Activated CD8-positive, alpha-beta memory T cell treated with anti-CD3 and anti-CD28 coated beads, Interleukin-2, amount 10 ng/mL, durations not matched to agents 7 days and 5 days (primary cell): ENCODE measurements at places on chromosomes 5 and 9.

- DNase-seq: no peak
These were observed 116.6 kb downstream of the CDH12 start for GRCh38 chr5:22736443-22737003.

DNA sequence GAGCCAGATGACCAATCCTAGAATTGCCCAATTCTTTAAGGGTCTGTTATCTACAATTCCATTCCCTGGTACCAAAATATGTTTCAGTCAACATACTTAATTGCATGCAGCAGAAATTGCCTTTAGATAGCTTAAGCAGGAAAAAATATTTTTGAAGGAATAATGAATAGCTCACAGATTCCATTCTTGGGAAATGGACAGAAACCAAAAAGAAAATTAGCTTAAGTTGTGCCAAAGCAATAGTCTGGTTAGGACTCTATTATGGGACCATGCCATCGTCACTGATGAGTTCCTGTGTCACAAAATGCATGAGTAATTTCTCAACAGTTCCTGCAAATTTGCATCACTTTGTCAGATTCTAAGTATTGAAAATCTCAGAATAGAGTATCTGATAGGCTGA is 12.3 kb downstream of the ACTBL2 start:
- DNase-seq: no peak

DNA sequence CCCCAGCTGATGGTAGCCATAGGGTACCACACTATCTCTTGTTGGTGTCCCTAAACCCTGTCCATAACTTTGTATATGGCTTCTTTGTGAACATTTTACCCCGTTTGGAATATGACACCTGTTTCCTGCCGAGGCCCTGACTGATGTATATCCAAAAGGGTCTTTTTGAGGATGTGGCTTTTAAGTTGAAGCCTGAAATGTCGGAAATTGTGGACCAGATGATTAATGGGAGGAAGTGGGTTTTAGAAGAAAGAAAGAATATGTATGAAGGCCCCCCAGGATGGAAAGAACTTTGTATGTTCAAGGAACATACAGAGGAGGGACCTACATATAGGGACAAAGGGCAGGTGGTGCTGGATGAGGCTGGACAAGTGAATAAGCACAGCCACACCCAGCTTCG is 16.7 kb upstream of the TNFSF8 start:
- DNase-seq: no peak

GRCh38 chr5:59437176-59437575 is 456.4 kb downstream of the PDE4D start:
- DNase-seq: no peak

DNA sequence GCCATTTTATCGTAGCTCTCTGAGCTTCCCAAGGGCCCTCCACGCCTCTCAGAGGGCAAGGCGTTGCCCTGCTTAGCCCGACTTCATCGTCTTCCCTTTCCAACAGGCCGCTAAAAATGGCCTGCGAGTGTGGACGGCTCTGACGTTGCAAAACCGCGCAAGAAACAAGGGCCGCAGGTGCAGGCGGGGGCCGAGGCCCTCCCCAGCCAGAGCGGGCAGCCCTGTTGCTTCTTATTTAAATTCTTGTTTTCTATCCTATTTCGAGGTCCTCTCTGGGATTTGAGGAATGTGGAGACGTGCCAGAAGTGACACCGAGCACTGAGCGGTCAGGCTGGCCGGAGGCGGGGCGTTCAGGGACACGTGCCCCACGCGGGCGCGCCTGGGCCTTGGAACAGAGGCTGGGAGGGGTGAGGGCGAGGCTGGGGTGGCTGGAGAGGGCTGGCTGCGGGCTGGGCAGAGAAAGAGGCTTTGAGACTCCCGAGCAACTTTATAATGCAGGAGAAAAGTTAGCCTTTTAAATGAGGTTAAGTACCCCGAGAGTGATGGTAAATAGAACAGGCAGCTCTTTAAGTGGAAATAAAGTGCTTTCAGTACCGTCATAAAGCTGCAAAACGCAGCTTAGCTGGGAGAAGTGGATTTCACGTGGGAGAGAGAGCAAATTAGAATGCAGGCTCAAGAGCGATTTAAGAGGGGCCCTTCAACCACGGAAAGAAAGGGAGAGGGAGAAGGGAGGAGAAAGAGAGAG is 243.6 kb downstream of the AUH start:
- no peak for DNase-seq

DNA sequence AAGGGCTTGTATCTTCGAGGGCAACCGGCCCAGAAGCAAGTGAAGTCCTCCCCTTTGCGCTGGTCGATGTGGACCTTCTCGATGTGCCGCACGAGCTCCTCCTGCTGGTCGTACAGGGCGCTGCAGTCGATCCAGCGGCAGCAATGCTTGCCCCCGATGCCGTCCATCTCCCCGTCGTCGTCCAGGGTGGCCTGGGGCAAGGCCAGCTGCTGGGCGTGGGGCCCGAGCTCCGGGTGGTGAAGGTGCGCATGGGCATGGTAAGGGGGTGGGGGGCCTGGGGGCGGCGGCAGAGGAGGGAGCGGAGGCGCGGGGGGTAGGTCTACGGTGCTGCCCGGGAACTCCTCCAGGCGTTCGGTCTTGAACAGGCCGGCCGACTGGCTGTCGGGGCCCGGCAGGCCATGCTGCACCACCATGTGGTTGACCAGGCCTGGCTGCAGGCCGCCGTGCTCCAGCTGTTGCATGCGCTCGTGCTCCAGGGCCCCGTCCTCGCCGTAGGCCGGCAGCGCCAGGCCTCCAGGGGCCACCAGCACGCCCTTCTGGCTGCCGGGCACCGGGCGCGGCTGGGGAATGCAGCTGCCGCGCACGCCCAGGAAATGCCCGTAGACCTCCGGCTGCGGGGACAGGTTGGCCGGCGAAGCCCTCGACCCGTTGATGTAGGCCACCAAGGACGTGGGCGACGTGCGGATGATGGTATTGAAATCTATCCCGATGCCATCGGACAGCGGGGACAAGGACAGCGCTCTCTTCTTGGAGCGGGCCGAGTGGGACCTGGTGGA is 181.8 kb downstream of the GLIS3 start:
- peak; percentile 65 for DNase-seq

DNA sequence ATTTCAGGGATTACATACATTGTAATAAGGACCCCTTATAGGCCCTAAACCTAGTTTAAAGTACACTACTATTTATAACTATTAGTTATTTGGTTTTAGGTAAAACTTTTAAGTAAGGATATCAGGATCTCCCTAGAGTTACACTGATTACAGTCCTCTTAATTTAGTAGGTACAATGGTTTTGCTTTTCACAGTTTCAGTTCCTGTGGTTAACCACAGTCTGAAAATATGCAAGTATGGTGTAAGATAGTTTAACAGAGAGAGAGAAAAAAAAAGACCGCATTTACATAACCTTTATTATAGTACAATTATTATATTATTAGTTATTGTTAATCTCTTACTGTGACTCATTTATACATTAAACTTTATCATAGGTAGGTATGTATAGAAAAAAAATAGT is 725.3 kb upstream of the PTPRD start:
- no peak for DNase-seq

DNA sequence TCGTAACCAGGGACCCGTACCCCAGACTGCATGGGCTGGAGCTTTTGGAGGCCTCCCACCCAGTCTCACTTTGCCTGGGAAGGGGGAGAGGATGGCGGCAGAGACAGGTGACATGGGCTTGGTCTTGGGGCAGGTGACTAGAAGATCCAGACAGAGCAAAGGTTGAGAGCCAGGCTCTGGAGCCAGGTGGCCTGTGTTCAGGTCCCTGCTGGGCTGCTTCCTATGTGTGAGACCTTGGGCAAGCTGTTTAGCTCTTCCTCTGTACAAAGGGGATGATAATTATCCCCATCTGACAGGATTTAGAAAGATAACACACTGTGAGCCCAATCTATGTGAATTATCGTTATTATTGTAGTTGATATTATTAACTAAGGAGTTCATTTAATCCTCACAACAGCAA is 16.1 kb upstream of the NDST1 start:
- no peak for DNase-seq

- no peak for DNase-seq
These were observed 5.3 kb upstream of the RXRA start for GRCh38 chr9:134320868-134321471.

GRCh38 chr9:37747271-37747753 is 6.3 kb upstream of the TRMT10B start:
- DNase-seq: peak; percentile 71

DNA sequence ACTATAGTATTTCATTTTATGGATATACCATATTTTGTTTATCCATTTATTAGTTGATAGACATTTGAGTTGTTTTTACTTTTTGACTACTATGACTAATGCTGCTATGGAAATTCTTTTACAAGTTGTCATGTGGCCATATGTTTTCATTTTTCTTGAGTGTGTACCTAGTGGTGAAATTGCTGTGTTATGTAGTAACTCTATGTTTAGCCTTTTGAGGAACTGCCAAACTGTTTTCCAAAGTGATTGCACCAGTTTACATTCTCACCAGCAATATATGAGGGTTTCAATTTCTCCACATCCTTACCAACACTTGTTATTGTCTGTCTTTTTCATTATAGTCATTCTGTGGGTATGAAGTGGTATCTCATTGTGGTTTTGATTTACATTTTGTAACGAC is 75.4 kb downstream of the GRIA1 start:
- DNase-seq: no peak

DNA sequence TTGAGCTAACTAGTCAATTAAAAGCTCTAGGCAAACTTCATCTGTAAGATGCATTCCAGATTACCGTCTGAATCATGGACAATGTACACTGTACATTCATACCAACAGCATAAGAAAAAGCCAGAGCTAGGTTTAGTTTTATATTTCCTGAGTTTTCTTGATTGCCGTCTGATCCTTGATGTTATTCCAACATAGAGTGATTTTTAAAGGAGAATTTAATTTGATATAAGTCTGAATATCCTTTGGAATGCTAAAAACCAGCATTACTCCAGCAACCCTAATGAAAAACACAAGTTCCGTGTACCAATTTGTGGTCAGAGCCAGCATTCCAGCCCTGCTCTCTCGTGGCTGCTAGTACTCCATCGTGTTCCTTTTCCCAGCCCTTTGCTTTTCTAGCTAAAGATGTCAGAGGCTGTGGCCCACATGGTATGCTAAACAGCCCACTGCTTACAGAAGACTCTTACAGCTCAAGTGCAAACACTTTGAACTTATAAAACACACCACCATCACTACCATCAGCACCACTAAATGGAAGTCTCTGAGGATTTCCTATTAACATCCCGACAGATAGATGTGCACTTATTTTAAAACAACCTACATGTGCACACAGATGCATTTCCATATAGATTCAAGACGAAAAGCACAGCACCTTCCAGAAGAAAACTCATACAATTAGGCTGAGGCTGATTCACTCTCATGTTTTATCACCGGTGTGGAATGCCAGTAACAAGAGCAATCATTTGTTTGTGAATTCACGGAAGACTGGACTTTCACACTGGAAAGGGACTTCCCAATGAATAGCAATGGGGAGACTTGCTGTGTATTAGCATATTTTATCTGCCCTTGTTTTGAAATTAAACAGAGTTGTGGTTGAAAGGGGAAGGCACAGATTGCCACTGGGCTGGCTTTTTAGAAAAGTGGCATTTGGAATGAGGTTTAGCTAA is 246.9 kb upstream of the GAS1 start:
- DNase-seq: no peak

GRCh38 chr5:178839319-178839704 is 20.4 kb upstream of the ZNF354B start:
- peak; percentile 44 for DNase-seq

DNA sequence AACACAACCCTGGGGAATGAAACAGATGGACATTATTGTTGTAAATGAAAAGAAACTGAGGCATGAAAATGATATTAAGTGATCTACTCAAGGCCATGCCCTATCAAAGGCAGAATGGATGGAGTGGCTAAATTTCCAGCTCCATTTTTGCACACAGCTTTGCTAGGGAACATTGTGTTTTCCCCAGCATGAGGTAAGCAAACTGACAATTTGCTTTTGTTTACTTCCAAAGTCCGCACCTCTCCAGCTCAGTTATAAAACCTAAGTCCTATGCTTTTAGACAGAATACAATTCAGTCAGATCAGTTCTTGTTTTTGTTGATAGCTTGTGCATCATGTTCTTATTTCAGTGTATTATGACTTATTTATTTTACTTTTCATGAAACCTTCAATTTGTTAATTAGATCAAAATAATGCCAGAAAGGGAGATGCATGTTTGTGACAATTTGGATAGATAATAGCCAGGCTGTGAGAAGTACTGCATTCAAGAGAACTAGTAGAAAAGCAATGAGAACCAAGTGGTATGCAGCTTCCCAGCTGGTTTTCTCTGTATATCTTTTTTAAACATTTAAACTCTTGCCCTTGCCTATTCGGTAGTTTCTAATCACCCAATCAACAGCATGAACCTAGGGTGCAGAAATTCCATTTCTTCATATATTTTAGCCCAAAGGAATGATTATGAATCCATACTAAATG is 380.8 kb downstream of the SPATA31D1 start:
- DNase-seq: no peak

DNA sequence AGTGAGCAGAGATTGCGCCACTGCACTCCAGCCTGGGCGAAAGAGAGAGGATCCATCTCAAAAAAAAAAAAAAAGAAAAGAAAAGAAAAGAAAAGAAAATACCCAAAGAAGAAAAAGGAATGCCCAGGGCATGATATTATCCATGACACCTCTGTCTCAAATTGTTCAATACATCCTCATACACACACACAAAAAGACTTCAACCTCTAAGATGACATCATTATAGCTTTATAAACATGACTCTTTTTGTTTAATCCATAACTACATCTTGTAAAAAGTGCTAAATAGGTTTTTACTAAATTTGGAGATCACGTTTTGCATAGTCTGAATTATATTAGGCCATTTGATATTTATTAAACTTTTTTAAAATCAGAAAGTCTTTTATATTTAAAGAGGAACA is 33.1 kb downstream of the ANKRD31 start:
- DNase-seq: no peak

DNA sequence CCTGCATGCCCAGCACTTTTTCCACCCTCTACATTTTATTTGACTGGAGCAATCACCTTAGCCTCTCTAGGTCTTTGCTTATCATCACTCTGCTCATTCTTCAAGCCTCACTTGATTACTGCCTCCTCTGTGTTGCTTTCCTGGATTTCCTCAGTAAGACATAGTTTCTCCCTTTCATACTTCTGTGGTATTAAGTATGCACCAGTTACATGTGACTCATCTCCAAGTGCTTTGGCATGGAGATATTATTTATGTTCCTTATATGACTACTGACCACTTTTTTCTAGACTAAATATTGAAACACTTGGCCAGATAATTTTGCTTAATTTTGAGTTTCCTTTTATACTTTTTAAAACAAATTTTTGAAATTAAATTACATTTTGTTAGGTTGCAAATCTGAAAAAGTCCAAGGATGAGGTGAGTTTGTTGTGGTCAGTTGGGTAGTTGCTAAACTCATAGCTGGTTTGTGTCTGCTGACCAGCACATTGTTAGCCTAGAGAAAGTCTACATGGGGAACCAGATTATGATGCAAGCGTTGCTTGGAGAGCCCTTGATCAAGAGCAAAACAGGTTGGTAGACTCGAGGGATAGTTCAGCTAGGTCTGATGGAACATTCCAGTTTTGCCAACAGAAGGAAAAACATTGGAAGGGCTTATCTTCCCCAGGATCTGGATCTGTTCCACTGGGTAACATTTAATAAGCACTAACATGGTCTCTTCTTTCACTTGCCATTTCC is 140.2 kb downstream of the TMC1 start:
- DNase-seq: no peak
